ENCODE measurements at places on chromosomes 3 and 15. TPM values are rescaled to one million over a fixed set of nuclear protein-coding genes. Genes with fewer than 3 reads are reported as not detected.

Gene PFN2
- 98.9 TPM for total RNA-seq

Gene TGM4
- total RNA-seq, result not detected

Gene SUCNR1
- total RNA-seq, result 0.04 TPM

Gene FES
- total RNA-seq, result 16.7 TPM

Gene CCR1
- 3.1 TPM for total RNA-seq

Gene GOLGA6L26
- total RNA-seq, result 0.18 TPM

Gene MLF1
- 113 TPM for total RNA-seq

Gene POLQ
- 2.7 TPM for total RNA-seq

Gene GOLGA8T
- total RNA-seq, result 0.27 TPM

Gene TM4SF1
- 43.4 TPM for total RNA-seq

Gene CLDN11
- total RNA-seq, result 0.62 TPM

Gene STAC
- 36.5 TPM for total RNA-seq

Gene ATP13A4
- total RNA-seq, result 0.62 TPM

Gene NOX5
- 0.09 TPM for total RNA-seq

Gene IQCB1
- total RNA-seq, result 18.1 TPM

Gene BNC1
- 1.0 TPM for total RNA-seq

Gene AEN
- total RNA-seq, result 5.9 TPM

Gene MUC13
- not detected for total RNA-seq

Gene PCOLCE2
- total RNA-seq, result 2.5 TPM

Gene B4GALT4
- total RNA-seq, result 11.7 TPM

Gene AP3B2
- total RNA-seq, result 0.18 TPM

Gene DOCK3
- 0.18 TPM for total RNA-seq
